ENCODE measurements at places on chromosomes 7 and 10. TPM values are rescaled to one million over a fixed set of nuclear protein-coding genes. Genes with fewer than 3 reads are reported as not detected.

NPY4R2 gene
- total RNA-seq: not detected

HOGA1 gene
- total RNA-seq: 0.28 TPM

MYO1G gene
- total RNA-seq: 0.19 TPM

CUEDC2 gene
- total RNA-seq: 41.7 TPM

ARHGEF35 gene
- total RNA-seq: 14.2 TPM

INSIG1 gene
- 40.0 TPM for total RNA-seq
